ENCODE measurements at places on chromosomes 7 and 10. TPM values are rescaled to one million over a fixed set of nuclear protein-coding genes. Genes with fewer than 3 reads are reported as not detected.

Gene C10orf67
- 0.38 TPM for total RNA-seq

Gene TMEM236
- total RNA-seq, result 2.5 TPM

Gene CALML3
- not detected for total RNA-seq

Gene RAB18
- total RNA-seq, result 157 TPM

DNA sequence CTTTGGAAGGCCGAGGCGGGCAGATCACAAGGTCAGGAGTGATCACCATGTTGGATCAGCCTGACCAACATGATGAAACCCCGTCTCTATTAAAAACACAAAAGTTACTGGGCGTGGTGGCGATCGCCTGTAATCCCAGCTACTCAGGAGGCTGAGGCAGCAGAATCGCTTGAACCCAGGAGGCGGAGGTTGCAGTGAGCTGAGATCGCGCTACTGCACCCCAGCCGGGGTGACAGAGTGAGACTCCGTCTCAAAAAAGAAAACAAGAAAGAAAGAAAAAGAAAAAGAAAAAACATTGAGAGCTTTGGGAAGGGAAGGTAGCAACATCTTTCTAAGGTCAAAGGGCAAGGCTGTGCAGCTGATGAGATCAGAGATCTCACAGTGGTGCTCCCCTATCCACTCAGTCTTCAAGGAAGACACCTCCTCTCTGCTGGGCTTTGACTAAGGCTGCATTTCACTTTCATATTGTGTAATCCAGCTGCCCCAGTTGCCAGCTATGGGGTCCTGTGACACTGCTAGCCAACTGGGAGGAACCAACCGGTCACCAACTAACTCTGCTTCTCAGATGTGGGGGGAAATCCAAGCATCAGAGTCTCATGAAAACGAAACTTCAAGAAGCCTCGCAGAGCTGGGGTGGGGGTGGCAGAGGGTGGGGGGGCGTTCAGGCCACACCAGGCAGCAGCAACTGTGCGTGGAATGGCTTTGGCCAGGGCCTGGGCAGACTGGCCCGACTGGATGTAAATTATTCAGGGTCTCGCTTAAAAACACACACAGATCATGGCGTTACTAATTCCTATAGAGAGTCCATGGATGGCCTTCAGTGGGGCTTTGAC is 1.5 kb downstream of the IL15RA start:
- DNase-seq, result peak; percentile 39

GRCh38 chr10:2978574-2979273 is 88.6 kb upstream of the PFKP start:
- no peak for DNase-seq

GRCh38 chr10:35511647-35512046 is 93.5 kb upstream of the GJD4 start:
- no peak for DNase-seq

GRCh38 chr7:71477441-71477840 is 345.5 kb downstream of the GALNT17 start:
- no peak for DNase-seq

GRCh38 chr7:28228396-28228795 is 47.8 kb upstream of the JAZF1 start:
- DNase-seq, result no peak

Measured in heart right ventricle (tissue), 16 donors.